ENCODE measurements at places on chromosomes 4 and X. TPM values are rescaled to one million over a fixed set of nuclear protein-coding genes. Genes with fewer than 3 reads are reported as not detected.

DNA sequence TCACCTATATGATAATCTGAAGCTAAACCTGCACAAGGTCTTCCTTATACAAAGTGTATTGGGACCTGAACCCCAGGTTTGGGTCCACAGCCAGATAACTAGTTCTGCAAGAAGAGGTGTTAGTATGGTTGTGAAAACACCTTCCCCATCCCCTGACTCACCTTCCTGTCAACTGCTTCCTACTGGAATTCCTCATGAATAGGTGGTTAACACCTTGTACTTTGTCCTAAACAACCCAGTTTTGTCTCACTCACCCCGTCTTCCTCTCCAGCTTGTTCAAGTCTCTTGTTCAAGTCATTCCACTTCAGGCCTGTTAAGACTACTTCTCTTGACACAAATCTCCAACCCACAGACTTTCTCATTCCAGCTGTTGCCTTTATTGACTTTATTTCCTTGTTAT, 45.5 kb downstream of the CCNG2 start:
- H3K36me3 ChIP-seq = no peaks in the 10 kb centered on the region
- peaks cover 2% of the 10 kb centered on the region for H3K27me3 ChIP-seq
- H3K4me1 ChIP-seq = peaks cover 11% of the 10 kb centered on the region

GRCh38 chr4:25608644-25609043, 47.0 kb upstream of the SLC34A2 start:
- H3K4me1 ChIP-seq = peaks cover 4% of the 10 kb centered on the region
- H3K4me3 ChIP-seq = no peak overlapping the region
- H3K36me3 ChIP-seq = no peaks in the 10 kb centered on the region
- no peak for DNase-seq

GRCh38 chr4:105909787-105910281, 14.6 kb downstream of the NPNT start:
- H3K27me3 ChIP-seq = no peaks in the 10 kb centered on the region
- no peaks in the 10 kb centered on the region for H3K4me1 ChIP-seq
- no peaks in the 10 kb centered on the region for H3K36me3 ChIP-seq
- H3K4me3 ChIP-seq = no peak overlapping the region

GRCh38 chr4:121764702-121765367, at the start of gene SMIM43:
TSS of gene SMIM43 (minus strand) at chr4:121765164. CDS start at chr4:121765105, 59 bp downstream.
- peaks cover 7% of the 10 kb centered on the region for H3K4me1 ChIP-seq
- peak; percentile 45 for DNase-seq
- no peak within 1 kb of the TSS for H3K27ac ChIP-seq
- H3K27me3 ChIP-seq = peaks cover 95% of the 10 kb centered on the region
- no peaks in the 10 kb centered on the region for H3K36me3 ChIP-seq

DNA sequence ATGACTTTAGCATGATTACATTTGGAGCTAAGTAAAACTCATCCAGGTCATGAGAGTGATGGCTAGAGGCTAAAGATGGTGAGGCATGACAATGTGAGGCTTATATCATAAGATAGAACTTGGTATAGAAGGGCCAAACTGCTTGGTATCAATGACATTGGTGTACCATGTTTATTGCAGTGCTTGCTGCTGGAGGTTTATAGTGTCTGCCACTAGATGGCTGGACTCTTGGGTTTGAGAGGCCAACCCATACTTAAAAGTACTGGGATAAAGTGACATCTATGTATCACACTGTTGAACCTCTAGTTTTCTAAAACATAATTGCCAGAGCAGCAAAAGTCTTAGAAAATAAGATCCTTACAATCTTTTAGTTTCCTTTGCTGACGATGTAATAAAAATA, 83.0 kb upstream of the TACR3 start:
- DNase-seq = no peak
- no peaks in the 10 kb centered on the region for H3K36me3 ChIP-seq
- no peaks in the 10 kb centered on the region for H3K27me3 ChIP-seq
- H3K4me3 ChIP-seq = no peak overlapping the region
- H3K4me1 ChIP-seq = no peaks in the 10 kb centered on the region
- H3K27ac ChIP-seq = no peak overlapping the region

DNA sequence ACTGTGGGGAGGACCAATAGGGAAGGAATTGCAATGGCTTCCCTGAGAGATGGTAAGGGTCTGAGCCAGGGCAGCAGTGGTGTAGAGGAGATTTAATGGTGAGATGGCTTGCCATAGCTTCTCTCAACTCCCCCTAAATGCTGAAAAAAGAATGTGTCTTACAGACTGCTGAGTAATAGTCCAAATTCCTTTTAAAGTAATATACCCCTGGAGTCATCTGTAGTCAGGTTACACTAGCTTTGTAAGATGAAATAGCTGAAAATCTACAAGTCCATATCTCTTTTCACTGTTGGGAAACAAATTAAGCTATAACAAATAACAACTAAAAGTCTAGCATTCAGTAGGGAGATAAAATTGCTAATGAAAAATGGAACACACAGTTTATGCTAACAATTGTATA, 33.5 kb downstream of the MAPK10 start:
- H3K27ac ChIP-seq = peak overlapping the region; percentile 21
- H3K27me3 ChIP-seq = no peaks in the 10 kb centered on the region
- H3K4me3 ChIP-seq = no peak overlapping the region
- peaks cover 28% of the 10 kb centered on the region for H3K4me1 ChIP-seq

DNA sequence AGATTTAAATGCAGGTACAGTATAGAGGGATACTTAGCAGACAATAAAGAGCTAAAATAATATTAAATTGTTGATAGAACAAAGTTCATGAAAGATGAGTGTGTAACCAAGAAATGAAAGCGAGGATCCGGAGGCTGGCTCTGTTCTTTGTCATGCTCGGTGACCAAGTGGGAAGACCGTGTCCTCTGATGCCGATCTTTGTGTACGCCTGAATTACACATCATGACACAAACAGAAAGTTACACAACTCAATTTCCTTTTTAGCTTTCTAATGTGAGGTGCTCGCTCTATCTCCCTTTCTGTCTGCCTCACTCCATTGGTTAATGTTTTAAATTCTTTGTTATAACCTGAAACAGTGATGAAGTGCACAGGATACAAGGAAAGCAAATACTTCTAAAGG, 114.8 kb upstream of the NEIL3 start:
- no peak overlapping the region for H3K27ac ChIP-seq

- H3K36me3 ChIP-seq = no peaks in the 10 kb centered on the region
- no peak overlapping the region for H3K4me3 ChIP-seq
- no peaks in the 10 kb centered on the region for H3K4me1 ChIP-seq
- peaks cover 1% of the 10 kb centered on the region for H3K27me3 ChIP-seq
- no peak overlapping the region for H3K27ac ChIP-seq
- no peak for DNase-seq
These were observed 230.8 kb downstream of the TMEM47 start for GRCh38 chrX:34426334-34426733.

- no peak overlapping the region for H3K27ac ChIP-seq
- H3K4me1 ChIP-seq = no peaks in the 10 kb centered on the region
- DNase-seq = no peak
- no peak overlapping the region for H3K4me3 ChIP-seq
- peaks cover 17% of the 10 kb centered on the region for H3K27me3 ChIP-seq
These were observed 81.5 kb upstream of the BMP3 start for GRCh38 chr4:80948995-80949394.

DNA sequence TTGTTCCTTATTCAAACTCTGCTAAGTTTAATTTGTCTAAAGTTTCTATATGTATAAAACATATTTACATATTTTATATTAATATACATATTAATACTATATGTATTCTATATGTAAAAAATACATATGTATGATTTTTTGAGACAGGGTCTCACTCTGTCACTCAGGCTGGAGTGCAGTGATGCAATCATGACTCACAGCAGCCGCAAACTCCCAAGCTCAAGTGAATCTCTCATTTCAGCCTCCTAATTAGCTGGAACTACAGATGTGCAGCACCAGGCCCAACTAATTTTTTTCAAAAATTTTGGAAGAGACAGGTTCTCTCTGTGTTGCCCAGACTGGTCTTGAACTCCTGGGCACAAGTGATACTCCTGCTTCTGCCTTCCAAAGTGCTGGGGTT, 684.9 kb downstream of the TRAM1L1 start:
- H3K36me3 ChIP-seq = no peaks in the 10 kb centered on the region
- no peak for DNase-seq
- H3K4me1 ChIP-seq = no peaks in the 10 kb centered on the region
- no peak overlapping the region for H3K4me3 ChIP-seq

DNA sequence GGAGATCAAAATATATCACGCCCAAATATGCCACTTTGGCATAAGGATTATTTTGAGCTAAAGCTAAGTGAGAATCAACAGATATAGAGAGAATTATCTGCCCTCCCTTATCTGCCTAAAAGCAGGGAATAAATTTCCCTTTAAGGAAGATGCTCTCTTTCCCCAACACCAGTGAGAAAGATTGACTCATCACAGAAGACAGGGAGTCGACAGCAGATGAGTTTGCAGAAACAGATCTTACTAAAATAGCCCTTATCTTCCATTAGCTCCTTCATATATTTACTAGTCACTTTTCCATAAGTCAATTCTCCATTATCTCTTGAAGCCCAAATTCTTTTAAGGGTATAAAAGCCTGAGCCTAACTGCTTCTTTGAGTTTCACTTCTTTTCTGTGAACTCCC, 156.6 kb downstream of the CAMK2D start:
- H3K27me3 ChIP-seq = no peaks in the 10 kb centered on the region
- no peak overlapping the region for H3K27ac ChIP-seq
- no peak overlapping the region for H3K4me3 ChIP-seq

GRCh38 chr4:184942444-184943425, 75.6 kb upstream of the HELT start:
- H3K27ac ChIP-seq = no peak overlapping the region
- peaks cover 32% of the 10 kb centered on the region for H3K27me3 ChIP-seq
- no peak overlapping the region for H3K4me3 ChIP-seq
- peaks cover 2% of the 10 kb centered on the region for H3K4me1 ChIP-seq
- no peak for DNase-seq

- no peaks in the 10 kb centered on the region for H3K27me3 ChIP-seq
- H3K27ac ChIP-seq = no peak overlapping the region
- DNase-seq = no peak
- H3K4me3 ChIP-seq = no peak overlapping the region
- no peaks in the 10 kb centered on the region for H3K36me3 ChIP-seq
- H3K4me1 ChIP-seq = peaks cover 9% of the 10 kb centered on the region
These were observed 40.9 kb upstream of the VEGFC start for GRCh38 chr4:176833400-176834175.

DNA sequence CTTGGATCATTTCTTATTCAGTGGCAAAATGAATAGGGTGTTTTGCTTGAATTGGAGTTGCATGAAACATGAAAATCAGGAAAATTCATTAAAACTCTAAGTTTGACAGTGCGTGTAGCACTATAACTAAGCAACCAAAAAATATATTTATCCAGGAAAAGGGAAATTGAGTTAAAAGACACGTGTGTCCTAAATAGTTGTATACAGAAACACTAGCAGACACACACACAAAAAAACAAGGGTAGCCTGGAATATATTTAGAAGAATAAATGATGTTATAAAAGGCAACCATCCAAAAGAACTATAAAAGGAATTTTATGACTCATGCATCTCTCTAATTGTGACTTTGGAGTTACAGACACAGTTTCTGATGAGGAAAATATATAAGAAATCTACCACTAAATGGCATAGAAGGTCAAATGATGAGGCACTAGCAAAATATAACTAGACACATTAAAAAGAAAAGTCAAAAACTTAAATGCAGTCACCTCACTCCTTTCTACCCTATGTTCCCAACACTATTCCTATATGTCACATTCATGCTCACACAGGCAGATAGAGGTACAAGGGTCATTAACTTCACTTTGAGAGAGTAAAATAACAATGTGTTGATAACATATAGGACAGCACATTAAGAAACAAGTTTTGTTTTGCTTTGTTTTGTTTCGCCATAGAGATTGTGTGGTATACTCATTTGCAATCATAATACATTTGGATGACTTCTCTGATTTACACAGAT, 793.6 kb upstream of the INTU start:
- no peaks in the 10 kb centered on the region for H3K36me3 ChIP-seq
- no peak overlapping the region for H3K4me3 ChIP-seq
- DNase-seq = no peak
- H3K27me3 ChIP-seq = no peaks in the 10 kb centered on the region

GRCh38 chrX:150873616-150874015, 24.9 kb downstream of the CD99L2 start:
- no peak for DNase-seq
- peaks cover 6% of the 10 kb centered on the region for H3K4me1 ChIP-seq
- H3K27me3 ChIP-seq = no peaks in the 10 kb centered on the region
- H3K27ac ChIP-seq = no peak overlapping the region
- no peak overlapping the region for H3K4me3 ChIP-seq
- peaks cover 5% of the 10 kb centered on the region for H3K36me3 ChIP-seq

DNA sequence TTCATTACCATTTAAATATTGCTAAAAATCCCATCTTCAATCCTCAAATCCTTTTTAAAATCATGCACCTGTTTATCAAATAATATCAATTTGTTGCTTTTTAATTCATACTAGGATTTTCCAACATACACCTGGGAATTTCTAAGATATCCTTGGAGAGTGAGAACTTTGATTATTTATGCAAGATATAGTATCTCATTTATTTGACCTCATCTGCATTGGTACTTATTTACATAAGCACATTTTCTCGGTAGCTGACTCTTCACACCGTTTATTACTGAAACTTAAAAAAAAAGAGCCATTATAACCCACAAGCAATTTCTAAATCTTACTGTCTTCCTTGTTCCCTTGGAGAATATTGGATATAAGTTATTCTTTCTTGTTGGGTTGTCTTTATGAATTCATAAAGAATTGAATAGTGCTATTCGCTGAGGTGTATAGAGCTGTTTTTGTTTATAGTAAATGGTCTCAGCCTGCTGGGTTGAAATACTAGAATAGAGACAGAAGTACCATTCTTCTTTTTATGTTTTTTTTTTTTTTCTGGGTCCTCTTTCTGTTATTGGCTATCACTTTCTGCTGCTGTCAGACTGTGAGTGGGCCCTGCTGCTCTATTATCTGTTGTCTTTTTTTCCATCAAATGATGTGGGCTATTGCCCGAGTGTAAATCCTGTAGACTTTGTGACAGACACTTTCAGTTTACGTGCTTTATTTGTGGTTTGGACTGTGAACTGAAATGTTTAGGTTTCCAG, 2.9 kb downstream of the UGT8 start:
- H3K36me3 ChIP-seq = no peaks in the 10 kb centered on the region
- H3K4me3 ChIP-seq = no peak overlapping the region
- peaks cover 41% of the 10 kb centered on the region for H3K27me3 ChIP-seq
- no peak for DNase-seq
- H3K27ac ChIP-seq = no peak overlapping the region

- H3K4me1 ChIP-seq = peaks cover 15% of the 10 kb centered on the region
- no peaks in the 10 kb centered on the region for H3K36me3 ChIP-seq
- DNase-seq = peak; percentile 21
- no peak overlapping the region for H3K4me3 ChIP-seq
- peak overlapping the region; percentile 66 for H3K27ac ChIP-seq
These were observed 137.9 kb downstream of the PJA1 start for GRCh38 chrX:69027181-69028005.

- H3K36me3 ChIP-seq = peaks cover 5% of the 10 kb centered on the region
- DNase-seq = no peak
- no peak overlapping the region for H3K27ac ChIP-seq
- H3K4me3 ChIP-seq = no peak overlapping the region
- peaks cover 5% of the 10 kb centered on the region for H3K4me1 ChIP-seq
These were observed 4.0 kb upstream of the SLC10A7 start for GRCh38 chr4:146525754-146526153.

AMELX gene
- total RNA-seq = not detected

MTMR1 gene
- 34.4 TPM for total RNA-seq

PHOX2B gene
- total RNA-seq = not detected

MAGEC2 gene
- not detected for total RNA-seq

GPRIN3 gene
- total RNA-seq = 1.6 TPM

VCX3B gene
- not detected for total RNA-seq

CNOT6L gene
- total RNA-seq = 51.9 TPM

CPXCR1 gene
- total RNA-seq = not detected

MSANTD1 gene
- total RNA-seq = 2.5 TPM

RAB41 gene
- not detected for total RNA-seq

FNIP2 gene
- total RNA-seq = 32.1 TPM
